HS-27A (cell line): ENCODE measurements at places on chromosomes 6 and 20.

DNA sequence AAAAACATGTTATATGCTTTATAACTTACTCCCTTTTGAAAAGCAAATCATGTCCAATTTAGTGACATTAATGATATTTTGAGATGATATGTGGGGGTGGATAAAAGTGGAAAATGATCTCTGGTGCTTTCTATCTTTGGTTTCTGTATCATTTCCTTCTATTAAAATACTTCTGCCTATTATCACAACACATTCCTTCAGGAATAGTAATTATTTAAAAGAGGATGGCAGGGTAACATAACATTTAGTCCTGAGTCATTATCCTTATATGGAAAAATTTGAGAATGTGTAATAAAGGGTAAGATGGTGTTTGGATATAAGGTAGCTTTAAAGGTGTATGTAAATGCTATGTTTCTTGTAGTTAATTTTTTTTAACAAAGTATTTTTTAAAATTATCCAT lies 657.7 kb downstream of the PHF3 start:
- DNase-seq, result no peak

- DNase-seq, result no peak
Observed at GRCh38 chr20:18851629-18852028, 38.0 kb downstream of the SCP2D1 start.

DNA sequence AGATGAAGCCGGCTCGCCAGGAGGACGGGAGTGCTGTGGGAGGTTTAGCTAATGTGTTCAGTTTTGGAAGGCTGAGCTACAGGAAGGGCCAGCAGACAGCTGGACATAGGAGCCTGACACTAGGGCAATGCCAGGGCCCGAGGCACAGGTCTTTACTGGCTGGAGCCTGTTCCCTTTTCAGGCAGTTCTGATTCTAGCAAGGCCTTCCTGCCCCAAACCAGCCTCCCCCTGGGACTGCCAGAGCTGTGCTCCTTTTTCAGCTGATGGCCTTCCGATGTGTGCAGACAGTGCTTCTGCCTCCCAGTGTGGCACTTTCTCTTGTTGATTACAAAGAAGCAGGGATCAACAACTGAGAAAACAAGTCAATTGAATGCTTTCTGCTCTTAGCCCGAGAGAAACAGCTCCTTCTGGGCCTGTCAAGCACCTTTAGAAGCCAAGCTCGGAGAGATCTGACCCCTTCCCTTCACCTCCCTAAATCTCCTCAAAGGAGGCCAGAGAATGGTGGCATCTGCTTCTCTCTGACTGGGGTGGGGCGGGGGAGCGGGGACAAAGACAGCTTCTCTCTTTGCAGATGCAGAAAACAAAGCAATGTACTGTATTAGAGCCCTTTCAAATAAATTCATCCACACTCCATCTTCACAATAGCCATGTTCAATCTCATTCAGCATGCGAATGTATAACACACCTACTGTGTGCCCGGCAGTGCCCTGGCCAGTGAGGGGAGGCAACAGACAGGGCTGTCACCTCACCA lies 63.2 kb downstream of the RAB44 start:
- DNase-seq, result no peak

DNA sequence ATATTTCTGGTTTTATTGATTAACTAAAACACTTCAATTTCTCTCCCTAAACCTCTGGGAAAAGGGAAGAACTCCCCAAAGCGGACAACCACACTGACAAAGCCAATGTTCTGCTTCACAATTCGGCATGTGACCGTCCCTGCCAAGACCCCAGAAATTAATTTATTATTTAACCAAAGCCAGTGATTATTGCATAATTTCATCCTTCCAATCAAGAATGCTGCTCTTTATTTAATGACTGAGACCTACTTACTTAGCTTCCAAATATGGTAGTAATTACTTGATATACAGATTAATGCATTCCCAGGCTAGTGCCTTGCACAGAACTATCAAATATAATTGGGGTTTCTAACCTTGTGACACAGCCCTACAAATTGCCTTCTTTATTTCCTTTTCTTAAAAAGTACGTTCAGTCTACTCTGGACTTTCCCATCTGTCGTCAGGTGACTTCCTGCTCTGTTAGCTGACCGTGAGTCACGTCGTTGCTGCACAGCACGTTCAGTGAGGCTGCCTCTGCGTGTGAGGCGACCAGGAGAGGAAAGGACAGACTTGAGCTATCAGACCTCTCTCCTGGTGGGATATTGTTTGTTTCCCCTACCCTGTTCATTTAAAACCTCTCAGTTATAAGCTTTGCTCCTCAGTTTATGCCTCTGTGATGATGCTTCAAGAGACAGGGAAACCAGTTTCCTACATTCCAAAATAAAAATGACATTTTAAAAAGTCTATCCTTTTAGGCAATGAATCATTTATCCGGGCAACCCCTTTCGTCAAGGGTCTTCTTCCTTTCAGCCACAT lies 55.7 kb upstream of the TNFAIP3 start:
- DNase-seq, result no peak

DNA sequence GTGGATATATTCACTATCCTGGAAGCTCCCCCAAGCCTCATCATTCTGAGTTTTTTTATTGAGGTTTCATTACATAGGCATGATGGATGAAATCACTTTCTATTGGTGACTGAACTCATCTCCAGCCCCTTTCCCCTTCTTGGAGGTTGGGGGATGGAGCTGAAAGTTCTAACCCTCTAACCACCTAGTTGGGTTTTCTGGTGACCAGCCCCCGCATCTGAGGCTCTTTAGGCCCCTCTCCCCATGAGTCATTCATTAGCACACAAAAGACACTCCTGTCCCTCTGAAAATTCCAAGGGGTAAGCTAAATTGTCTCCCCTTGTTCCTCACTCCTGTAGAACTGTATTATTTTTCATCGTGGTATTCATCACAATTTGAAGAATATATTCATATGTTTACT lies 33.3 kb downstream of the GFRA4 start:
- DNase-seq, result no peak
